ENCODE measurements at places on chromosomes 3 and 15. TPM values are rescaled to one million over a fixed set of nuclear protein-coding genes. Genes with fewer than 3 reads are reported as not detected.

DNA sequence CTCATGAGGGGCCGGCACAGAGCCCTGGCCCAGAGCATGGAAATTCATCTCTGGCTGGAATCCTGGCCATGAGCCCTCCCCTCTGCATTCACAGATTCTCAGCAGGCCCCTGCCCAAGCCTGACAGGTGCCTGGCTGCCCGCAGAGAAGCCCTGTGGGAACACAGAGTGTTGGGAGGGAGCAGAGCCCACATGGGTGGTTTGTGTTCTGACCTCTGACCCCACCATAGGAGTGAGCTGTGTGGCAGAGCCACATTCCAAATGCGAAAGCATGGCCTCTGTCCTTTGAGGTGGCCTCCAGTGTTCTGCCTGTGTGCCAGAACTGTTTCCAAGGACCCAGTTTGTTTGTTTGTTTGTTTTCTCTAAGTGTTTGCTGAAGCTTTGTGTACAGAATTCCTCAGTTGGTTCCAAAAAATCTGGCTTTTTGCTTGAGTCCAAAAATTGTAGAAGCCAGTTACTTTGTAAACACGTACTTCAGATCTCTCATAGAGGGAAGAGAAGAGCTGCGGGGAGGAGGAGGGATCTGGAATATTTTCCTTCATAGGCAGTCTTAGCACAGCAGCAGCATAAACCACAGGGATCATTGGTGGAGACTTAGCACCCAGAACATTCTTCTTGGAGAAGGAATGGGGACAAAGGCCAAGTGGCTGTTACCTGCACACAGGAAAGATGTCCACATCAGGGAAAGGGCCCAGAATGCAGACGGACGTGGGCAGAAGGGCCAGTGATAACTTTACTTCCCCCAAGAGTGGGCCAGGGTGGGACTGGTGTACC lies 36.0 kb downstream of the GRAMD2A start:
- H3K36me3 ChIP-seq, result no peaks in the 10 kb centered on the region
- no peak overlapping the region for H3K27ac ChIP-seq

GRCh38 chr3:72665701-72666446 lies 182.4 kb downstream of the SHQ1 start:
- no peaks in the 10 kb centered on the region for H3K4me1 ChIP-seq
- H3K4me3 ChIP-seq, result no peak overlapping the region
- H3K36me3 ChIP-seq, result no peaks in the 10 kb centered on the region
- H3K27ac ChIP-seq, result no peak overlapping the region
- peak; percentile 87 for DNase-seq
- H3K27me3 ChIP-seq, result peaks cover 4% of the 10 kb centered on the region

DNA sequence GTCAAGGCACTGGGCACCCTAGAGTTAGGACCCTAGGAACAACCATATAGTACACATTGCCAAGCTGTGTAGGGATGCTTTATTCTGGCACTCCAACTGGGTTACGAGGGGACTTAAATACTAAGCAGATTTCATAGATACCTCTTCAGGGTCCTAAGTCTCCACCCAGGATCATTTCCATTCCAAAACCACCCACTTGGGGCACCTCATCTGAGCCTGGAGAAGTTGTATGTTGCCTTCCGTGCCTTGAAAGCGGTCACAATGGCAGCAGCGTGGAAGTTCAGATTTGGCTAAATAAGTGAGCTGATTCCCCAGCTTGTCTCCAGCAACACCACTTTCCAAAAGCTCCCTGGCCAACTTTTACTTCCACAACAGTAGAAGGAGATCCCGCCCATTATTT lies 4.6 kb downstream of the TMEM202 start:
- peaks cover 86% of the 10 kb centered on the region for H3K27me3 ChIP-seq
- H3K27ac ChIP-seq, result no peak overlapping the region
- no peak for DNase-seq
- H3K36me3 ChIP-seq, result no peaks in the 10 kb centered on the region

DNA sequence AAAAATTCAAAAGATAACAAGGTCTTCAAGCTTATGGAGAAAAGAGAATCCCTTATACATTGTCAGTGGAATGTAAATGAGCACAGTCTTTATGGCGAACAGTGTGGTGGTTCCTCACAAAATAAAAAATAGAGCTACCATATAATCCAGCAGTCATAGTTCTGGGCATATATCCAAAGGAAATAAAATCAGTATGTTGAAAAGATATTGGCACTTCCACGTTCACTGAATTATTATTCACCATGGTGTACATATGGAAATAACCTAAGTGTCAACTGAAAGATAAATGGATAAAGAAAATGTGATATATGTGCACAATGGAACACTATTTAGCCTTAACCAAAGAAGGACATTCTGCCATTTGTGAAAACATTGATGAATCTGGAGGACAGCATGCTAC lies 1161.2 kb downstream of the ROBO2 start:
- H3K27ac ChIP-seq, result no peak overlapping the region
- no peaks in the 10 kb centered on the region for H3K36me3 ChIP-seq
- H3K27me3 ChIP-seq, result no peaks in the 10 kb centered on the region
- H3K4me3 ChIP-seq, result no peak overlapping the region
- H3K4me1 ChIP-seq, result peaks cover 3% of the 10 kb centered on the region
- DNase-seq, result no peak

Gene DLL4
- 0.64 TPM for total RNA-seq
